ENCODE measurements at places on chromosomes 13 and 19.

GRCh38 chr19:17847538-17848366 is at the start of gene JAK3:
JAK3 (minus strand) TSS chr19:17847982; CDS start chr19:17844417, 3,565 bp downstream.
- DNase-seq: peak; percentile 80

GRCh38 chr19:53525922-53526321 is 12.0 kb upstream of the ZNF331 start:
- DNase-seq: no peak

DNA sequence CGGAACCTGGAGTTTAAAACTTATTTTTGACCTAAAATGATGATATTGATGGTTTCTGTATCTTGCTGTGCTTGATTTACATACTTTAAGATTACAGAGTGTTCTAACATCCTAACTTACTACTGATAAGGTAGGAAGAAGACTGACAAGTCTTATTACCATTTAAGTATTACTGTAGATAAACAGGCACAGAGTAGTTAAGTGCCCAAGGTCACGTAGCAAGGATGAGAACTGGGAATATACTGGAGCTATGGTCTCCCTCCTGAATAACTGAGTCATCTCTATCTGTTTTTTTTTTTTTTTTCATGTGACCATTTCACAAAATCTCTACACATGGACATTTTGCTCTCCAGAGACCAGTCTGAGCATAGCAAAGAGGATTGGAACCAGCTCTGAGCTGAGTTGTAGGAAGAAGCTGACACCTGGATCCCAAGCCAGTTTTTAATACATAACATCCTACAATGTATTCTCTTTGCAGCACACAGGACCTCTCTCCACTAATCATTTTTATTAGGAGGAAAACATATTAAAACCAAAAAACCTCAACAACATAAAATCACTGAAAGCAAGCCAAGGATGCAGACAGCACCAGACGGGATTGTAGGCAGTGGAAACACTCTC is 173.5 kb downstream of the DNAJC15 start:
- DNase-seq: no peak

DNA sequence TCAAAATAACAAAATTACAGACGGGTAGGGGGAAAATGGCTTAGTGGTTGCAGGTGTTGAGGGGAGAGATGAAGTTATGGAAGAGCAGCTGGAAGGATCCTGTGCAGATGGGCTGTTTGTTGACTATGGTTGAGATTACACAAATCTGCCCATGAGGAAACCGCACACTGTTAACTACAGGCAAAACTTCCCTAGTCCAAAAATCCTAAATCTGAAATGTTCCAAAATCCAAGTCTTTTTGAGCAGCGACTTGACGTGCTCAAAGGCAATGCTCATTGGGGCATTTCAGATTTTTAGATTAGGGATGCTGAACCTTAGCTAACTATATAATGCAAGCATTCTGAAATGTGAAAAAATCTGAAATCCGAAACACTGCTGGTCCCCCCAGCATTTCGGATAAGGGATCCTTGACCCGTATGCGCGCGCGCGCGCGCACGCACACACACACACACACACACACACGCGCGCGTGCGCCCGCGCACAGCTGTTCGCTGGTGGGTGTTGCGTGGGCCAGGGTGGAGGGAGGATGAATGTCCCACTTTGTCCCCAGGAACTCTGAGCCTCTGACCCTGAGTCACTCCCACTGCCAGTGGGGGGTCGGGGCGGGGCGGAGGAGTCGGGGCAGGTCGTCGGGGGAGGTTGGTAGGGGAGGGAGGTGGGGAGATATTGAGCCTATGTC is 6.8 kb downstream of the F2RL3 start:
- DNase-seq: no peak

- DNase-seq: no peak
Measured at GRCh38 chr19:13984186-13984585, 21.9 kb downstream of the RFX1 start.

DNA sequence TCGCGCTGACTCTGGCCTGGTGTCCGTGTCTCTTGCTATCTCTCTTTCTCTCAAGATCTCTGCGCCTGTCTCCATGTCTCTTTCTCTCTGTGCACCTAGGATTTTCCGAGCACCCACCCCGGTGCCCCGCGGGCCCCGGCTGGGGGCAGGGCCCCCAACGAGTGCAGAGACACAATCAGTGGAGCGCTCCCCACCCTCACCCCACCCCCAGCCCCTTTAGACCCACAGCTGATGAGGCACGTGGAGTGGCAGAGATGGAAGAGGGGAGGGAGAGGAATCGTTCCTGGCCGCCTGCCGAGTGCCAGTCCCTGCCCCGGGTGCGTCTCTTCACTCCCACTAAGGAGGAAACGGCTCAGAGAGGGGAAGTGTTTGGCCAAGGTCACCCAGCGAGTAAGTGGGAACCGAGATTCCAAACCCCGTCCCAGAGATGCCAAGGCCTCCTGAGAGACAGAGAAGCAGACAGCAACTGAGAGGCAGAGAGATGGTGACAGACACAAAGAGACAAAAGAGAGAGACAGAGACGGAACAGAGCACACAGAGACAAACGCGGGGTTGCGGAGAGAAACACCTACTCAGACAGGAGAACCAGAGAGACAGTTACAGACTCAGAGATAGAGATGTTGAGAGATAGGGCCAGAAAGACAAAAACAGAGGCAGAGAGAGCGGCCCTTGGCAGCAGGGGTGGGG is 626 bp upstream of the BCL3 start:
- DNase-seq: no peak

DNA sequence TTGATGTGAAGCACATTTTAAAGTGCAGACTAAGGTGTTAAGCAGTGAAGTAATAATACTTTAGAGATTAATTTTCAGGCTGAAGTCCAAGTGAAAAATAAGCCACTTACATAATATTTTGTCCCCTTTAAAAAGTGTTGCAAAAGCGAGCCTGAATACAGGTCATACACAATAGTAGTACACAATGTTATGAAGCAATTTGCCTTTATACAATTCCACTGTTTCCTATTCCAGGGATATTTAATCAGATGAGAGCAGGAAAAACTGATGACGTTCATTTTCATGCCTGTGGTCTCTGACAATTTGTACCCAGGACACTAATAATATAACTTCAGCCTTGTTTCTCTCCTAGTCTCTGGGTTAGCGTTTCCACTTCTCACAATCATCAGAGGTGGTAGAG is 916.7 kb downstream of the PCDH9 start:
- DNase-seq: no peak

- no peak for DNase-seq
Measured at GRCh38 chr13:31945202-31945961, 86.2 kb upstream of the FRY start.

DNA sequence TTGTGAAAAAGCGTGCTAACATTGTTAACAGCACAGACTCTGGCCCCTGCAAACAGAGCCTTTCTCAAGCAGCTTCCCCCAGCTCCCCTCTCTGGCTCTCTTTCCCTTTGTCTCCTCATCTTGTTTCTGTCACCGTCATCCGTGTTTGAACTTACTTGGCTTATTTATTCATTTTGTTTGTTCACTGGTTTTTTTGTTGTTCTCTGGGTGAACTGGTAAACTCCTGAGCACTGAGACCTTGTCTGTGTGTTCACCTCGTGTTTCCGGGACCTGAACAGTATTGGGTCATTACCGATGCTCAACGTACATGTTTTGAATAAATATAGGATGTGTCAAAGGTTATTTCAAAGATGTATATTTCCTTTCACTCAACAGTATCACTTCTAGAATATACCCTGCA is 92.4 kb upstream of the USP29 start:
- DNase-seq: no peak

DNA sequence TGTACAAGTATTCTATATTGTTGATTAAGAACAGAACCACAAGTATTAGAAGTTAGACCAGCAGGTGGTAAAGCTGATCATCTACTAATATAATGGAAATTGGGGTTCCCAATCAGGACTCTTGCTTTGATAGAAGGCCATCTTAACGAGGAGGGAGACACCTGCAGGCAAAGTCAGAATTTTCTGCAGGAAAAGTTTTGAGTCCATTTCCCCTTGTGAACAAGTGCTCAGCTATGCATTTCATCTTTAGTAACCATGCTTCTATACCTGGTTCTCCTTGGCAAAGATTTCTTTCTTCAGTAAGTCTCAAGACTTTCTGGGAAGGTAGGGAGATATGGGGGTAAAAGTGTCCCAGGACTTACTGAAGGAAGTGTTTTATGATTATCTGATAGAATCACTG is 36.1 kb upstream of the USPL1 start:
- DNase-seq: no peak

DNA sequence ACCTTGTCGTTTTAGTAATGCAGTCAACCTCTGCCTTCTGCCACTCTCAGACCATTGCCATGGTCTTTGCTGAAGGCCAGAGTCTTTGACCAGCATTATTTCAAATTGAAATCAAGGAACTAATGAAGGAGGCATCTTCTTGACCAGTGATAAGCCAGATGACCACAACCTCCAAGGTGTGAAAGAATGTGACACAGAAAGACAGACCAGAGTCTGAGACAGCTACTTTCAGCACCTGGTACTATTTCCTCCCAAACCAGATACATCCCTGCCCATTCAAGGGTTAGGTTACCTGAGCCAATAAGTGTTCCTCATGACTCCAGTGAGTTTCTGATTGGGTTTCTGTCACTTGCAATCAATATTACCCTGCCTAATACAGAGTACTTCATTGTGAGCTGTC is 20.3 kb upstream of the RNASEH2B start:
- no peak for DNase-seq

DNA sequence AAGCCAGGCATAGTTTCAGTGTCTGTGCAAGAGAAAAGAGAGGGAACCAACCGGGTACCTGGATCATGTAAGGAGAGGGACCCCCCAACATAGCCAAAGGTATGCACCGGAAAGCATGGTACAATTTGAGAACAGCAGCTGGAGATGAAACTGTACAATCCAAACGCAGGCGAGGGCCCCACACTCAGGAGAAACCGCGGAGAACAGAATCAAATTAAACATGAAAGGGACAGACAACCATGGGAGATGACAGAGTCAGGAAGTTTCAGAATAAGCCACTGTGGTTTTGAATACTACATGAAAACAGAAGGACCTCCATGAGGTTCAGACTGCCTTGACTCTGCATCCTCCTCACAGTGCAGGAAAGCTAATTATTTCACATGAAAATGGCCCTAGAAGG is 62.9 kb upstream of the SPATA13 start:
- no peak for DNase-seq

- no peak for DNase-seq
Measured at GRCh38 chr19:1794424-1795172, 17.5 kb downstream of the ATP8B3 start.

- DNase-seq: no peak
Measured at GRCh38 chr13:51192348-51192747, 29.9 kb upstream of the FAM124A start.

Data from stimulated activated CD4-positive, alpha-beta T cell treated with anti-CD3 and anti-CD28 coated beads, TNF-alpha, amount 100 ng/mL, for 24 hours (primary cell).